Muscle of arm (tissue), 14 donors: ENCODE measurements at places on chromosomes 2 and 18. TPM values are rescaled to one million over a fixed set of nuclear protein-coding genes. Genes with fewer than 3 reads are reported as not detected.

The SRBD1 gene
- not detected for polyA plus RNA-seq

The TUBA3E gene
- not detected for polyA plus RNA-seq

The EPB41L5 gene
- polyA plus RNA-seq, result 15.0 TPM

The ABCA12 gene
- 0.03 TPM for polyA plus RNA-seq

The SLC30A3 gene
- 1.1 TPM for polyA plus RNA-seq

The CHRNG gene
- 60.4 TPM for polyA plus RNA-seq

DNA sequence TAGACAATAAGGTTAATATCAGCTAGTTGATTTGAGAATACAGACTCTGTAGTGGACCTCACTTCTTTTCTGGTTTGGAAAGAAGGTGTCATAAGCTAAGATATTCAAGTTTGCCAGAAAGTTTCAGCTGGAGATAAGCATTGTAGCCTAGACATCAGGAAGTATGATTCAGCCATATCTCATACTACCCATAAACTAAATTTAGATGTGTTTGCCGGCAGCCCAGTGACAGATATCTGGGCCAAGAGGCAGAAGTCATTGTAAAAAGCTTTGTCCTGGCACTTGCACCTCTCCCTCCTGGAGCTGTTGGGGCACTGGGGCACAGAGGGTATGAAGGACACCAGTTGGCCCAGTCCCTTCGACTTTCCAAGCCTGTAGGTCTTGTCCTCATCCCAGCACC is 128.0 kb downstream of the EPHA4 start:
- no peak for DNase-seq

DNA sequence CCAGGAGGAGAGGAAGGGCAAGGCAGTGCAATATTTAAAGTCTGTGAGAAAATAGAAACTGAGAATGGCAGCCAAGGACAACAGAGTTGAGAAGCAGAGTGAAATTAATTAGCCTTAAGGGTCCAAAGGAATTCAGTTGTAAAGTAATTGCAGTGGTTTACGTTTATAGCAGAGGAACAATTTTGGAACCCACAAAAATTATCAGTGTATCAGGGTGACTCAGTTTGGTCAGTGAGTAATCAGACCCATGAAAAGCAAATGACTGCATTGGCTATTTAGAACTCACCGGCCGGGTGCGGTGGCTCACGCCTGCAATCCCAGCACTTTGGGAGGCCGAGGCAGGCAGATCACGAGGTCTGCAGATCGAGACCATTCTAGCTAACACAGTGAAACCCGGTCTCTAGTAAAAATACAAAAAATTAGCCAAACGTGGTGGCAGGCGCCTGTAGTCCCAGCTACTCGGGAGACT is 245.8 kb upstream of the SLC39A10 start:
- no peak for DNase-seq

- DNase-seq, result no peak
Observed at GRCh38 chr2:222797261-222797660, 63.6 kb upstream of the ACSL3 start.

DNA sequence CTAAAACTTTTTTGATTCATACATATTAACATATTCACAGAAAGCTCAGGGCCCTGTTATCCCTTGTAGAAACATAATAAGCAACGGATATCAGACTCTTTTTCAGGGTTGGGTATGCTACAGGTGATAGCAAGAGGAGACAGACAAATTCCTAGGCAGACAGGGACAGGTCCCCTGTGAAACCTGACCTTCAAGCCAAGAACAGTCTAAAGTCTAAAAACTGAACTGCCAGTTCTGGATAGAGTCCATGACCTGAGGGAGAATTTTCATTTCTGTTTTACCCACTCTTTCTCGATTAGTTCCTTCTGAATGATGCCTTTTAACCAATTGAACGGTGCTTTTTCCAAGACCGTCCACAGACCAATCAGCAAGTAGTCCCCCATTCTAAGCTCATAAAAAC is 54.2 kb downstream of the RIT2 start:
- DNase-seq, result no peak

DNA sequence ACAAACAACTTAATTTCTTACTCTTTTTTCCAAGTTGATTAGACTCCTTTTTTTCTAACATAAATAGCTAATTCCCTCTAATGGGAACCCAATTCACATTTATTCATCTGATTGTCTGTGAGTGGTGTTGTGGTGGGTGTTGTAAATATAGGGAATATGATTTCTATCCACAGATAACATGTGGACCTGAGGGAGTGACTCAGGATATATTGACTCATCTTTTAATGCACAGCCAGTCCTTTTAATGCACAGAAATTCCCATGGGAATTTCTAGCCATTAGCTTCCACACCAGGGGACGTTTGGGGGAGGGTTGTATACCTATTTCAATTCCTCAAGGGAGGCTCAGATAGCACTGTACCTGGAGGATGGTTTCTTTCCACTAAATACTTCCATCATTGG is 1339.6 kb upstream of the LRRTM1 start:
- DNase-seq, result no peak

DNA sequence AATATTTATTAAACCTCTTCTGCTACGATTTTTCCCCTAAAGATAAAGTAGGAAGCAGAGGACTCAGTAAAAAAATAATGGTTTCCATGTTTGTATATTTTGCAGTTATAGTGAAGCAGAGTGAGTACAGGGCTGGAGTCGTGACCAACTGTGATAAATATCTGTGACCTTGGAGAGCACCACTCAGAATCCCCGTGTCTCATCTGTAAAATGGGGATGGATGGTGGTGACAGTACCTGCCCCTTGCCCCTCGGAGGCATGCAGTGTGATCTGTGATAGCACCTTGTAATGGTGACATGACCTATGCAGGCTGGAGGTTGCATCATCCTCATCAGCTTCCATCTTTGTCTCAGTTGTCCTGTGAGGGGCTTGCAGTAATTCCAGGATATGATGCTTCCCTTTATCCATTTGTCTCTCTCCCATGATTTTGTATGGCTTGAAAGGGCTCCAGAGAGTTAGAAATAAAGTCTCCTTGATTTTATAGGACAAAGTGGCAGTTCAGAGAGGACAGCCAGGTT is 5.5 kb downstream of the TTL start:
- DNase-seq, result no peak

GRCh38 chr2:235555371-235555770 is 61.5 kb downstream of the AGAP1 start:
- DNase-seq, result no peak

DNA sequence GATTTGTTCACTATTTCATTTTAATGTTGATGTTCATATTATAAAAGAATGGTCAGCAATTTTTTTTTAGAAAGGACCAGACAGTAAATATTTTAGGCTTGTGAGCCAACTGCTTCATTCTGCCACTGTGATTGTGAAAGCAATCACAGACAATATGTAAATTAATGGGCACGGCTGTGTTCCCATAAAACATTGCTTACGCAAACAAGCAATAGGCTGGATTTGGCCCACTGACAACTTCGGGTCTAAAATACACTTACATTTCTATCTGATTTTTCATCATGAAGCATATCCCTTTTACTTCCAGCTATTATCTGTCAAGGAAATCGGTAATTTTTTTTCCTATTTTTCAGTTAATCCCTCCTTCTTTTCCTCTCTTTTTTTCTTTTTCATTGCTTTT is 182.2 kb upstream of the CDH2 start:
- no peak for DNase-seq

- DNase-seq, result no peak
Observed at GRCh38 chr18:12741351-12741750, 38.5 kb downstream of the PSMG2 start.

- no peak for DNase-seq
Observed at GRCh38 chr2:138334323-138334722, 167.2 kb upstream of the SPOPL start.

GRCh38 chr2:127012868-127013267 is 94.1 kb downstream of the BIN1 start:
- DNase-seq, result no peak

- DNase-seq, result no peak
Observed at GRCh38 chr2:231250146-231250545, 51.7 kb downstream of the ARMC9 start.
